Stimulated activated CD8-positive, alpha-beta memory T cell treated with anti-CD3 and anti-CD28 coated beads, Interleukin-7, amount 100 ng/mL, for 24 hours (primary cell): ENCODE measurements at places on chromosomes 2 and 18.

- DNase-seq, result no peak
These were observed 94.5 kb downstream of the SNTG2 start for GRCh38 chr2:1045109-1045508.

GRCh38 chr2:121974897-121975661 is 219.6 kb downstream of the TSN start:
- no peak for DNase-seq

- DNase-seq, result no peak
These were observed 23.2 kb downstream of the GPR39 start for GRCh38 chr2:132439703-132440398.

GRCh38 chr2:173959358-173959884 is 5.8 kb downstream of the SP3 start:
- DNase-seq, result no peak

- DNase-seq, result no peak
These were observed 58.9 kb upstream of the STON1 start for GRCh38 chr2:48471048-48471474.

DNA sequence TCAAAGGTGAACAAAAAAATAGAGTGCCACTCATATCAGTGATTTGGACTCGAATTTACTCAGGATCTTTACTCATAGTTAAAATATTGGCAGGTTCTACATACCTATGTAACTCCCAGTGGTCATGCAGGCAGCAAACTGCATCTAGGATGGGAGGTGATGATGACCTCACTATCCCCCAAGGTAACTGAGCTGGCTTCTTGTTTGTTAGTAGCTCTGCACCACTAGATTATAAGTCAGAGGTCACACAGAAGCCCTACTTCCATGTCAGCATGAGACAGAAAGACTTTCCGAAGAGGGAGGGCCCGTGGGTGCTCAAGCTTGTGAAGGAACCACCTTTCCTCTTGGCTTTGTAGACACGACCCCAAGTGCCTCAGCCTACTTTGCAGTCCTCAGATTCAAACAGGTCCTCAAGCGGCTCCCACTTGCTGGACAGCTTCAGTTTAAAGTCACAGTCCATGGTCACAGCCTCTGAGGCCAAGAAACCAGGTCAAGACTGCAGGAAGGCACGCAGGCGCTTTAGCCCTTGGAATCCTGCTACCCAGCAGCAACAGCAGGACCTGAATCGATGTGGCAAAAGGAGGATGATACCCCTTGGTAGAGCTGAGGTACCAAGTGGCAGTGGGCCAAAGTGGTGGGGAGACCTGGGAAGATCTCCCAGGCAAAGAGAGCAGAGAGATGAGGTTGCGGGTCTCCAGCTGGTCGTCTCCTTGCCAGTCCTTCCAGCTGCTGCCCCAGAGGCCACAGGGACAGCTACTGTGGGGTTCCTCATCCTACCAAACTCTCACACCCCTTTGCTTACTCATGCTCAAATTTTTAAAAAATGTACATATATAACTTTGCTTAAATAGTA is 4.3 kb downstream of the NTSR2 start:
- DNase-seq, result no peak

GRCh38 chr18:40055262-40055661 is 1899.8 kb upstream of the PIK3C3 start:
- no peak for DNase-seq

DNA sequence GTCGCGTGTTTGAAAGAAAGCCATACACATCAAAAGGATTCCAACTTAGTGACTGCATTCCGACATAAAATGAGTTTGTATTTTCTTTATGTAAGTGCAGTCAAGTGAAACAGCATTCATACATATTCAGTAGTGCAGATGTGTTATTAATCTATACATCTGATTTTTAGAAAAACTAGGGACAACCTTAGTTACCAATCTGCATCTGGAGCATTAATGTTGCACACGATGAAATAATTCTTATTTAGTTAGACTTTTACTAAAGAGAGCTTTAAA is 1.9 kb downstream of the GORASP2 start:
- no peak for DNase-seq

GRCh38 chr2:170446078-170446477 is 268.1 kb downstream of the MYO3B start:
- DNase-seq, result no peak

DNA sequence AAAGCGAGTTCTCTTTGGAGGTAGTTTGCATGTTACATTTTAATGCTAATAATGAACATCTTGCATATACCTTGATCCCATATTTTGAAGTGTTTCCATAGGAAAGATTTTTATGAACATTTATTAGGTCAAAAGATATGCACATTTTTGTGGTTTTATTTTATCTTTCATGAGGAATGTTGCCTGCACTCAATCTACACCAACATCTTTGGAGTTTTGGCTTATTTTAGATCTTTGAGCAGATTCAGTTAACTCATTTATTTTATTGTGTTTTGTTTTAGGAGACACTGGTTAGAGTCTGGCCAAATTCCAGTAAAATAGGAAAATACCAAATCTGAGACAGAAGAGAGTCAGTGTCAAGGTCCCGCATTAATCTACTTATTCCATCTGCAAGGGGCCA is 540.9 kb downstream of the RNF144A start:
- no peak for DNase-seq

DNA sequence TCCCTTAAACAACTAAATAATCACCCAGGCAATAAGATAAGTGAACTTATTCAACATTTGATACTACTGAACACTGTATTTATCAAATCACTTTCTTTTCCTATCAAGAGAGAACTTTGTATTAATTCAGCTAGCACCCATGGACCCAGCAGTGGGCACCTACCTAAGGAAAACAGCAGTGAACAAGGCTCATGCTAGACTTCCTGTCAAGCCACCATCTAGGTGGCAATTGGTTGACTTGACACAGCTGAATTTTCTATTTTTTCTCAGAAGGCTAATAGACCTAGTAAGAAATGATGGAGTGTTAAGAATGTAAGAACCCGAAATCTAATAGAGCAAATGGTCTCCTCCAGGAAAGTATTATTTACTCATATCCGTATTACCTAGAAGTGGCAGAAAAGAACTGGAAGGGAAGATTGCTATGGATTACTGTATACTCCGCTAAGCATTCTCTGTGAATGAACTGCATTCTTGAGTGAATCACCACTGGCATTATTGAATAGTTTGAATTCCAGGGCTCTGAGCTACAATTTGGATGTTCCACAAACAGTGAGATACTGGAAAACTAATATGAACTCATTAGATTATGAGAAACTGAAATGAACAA is 988.2 kb upstream of the CDH2 start:
- DNase-seq, result no peak

- DNase-seq, result no peak
These were observed 450.8 kb downstream of the DLGAP1 start for GRCh38 chr18:4004183-4004829.

DNA sequence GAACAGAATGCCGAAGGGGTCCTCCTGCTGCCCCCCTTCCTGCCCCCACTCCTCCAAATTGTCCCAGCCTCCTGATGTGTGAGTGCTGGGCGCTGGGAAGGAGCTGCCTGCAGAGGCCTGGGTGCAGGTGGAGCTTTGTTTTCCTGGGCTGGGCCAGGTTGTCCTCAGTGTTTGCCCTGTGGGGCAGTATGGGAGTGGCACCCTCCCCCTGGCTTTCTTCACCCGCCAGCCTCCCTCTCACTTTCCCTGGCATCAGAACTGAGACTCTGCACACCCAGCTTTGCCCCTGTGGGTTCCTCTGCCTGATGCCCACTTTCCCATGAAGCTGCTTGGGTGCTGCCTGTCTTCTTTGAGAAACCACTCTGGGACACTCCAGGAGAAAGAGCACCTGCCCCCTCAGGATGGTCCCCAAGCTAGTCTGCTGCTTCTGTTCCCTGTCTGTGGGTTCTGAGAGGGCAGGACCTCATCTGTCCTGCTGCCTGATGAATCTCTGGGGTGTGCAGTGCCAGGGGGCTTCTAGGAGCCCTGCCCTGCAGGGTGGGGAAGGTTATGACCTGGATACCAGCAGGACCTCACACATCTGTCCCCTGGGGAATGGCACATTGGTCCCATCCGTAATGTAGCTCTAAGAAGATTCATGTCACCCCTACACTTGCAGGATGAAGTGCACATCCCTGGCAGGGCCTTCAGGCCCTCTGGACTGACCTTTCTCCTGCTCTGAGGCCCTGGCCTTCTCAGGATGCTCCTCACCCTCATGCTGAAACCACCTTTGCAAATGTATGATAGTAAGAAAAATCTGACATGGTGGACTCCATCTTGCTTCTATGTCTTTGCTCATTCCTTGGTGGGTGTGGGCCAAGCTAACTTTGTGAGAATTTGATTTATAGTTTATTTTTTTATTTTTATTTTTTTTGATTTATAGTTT is 146.8 kb upstream of the HS6ST1 start:
- no peak for DNase-seq

DNA sequence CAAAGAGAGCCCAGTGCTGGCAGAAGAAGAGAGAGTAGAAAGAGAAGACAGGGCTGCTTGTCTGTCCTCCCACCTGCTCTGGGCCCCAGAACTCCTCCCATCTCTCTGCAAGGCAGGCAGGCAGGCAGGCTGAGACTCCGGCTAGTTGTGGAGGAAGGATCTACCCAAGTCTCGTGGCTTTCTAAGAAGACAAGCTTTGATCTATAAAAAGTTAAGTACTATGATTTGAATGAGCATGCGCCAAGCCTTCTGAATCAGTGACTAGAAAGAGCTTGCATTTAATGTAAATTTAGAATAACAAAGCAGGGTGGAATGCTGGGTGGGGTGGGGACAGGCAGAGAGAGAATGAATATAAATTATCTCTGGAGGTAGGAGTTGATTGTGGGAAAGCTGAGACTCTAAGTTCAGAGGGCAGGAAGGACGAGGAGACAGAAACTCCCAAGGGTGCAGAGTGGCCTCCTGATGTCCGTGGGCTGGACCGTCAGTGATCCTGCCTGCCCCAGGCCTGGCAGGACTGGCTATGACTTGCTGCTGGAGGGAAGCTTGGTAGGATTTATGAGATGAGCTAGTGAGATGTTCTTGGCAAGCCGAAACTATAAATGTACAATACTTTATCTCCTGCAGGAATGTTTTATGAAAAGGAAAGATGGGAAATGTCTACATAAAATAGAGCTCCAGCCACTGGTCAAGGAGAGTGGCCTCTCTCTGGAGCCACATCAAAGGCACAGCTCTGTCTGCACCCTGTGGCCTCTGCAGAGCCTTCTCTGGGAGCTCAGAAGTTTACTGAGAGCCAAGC is 447.5 kb downstream of the TNS1 start:
- DNase-seq, result no peak

DNA sequence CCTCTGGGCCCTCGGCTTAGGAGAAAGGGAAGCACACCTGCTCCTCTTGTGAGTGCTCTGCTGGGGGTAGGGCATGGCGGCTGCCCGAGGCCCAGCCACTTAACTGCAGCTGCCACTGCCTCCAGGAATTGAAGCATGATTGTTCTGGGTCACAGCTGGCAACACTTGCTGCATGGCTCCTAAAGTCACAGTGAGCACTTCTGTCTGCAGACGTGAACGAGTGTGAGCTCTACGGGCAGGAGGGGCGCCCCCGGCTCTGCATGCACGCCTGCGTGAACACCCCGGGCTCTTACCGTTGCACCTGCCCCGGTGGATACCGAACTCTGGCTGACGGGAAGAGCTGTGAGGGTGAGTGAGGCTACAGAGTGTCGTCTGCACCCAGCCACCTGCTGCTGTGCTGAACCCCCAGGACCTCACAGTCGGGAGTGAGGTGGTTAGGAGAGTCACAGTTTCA is 44.4 kb downstream of the FBLN7 start:
- DNase-seq, result no peak
